Hippocampal formation (tissue), 2 donors: ENCODE measurements at places on chromosomes 12 and 14.

DNA sequence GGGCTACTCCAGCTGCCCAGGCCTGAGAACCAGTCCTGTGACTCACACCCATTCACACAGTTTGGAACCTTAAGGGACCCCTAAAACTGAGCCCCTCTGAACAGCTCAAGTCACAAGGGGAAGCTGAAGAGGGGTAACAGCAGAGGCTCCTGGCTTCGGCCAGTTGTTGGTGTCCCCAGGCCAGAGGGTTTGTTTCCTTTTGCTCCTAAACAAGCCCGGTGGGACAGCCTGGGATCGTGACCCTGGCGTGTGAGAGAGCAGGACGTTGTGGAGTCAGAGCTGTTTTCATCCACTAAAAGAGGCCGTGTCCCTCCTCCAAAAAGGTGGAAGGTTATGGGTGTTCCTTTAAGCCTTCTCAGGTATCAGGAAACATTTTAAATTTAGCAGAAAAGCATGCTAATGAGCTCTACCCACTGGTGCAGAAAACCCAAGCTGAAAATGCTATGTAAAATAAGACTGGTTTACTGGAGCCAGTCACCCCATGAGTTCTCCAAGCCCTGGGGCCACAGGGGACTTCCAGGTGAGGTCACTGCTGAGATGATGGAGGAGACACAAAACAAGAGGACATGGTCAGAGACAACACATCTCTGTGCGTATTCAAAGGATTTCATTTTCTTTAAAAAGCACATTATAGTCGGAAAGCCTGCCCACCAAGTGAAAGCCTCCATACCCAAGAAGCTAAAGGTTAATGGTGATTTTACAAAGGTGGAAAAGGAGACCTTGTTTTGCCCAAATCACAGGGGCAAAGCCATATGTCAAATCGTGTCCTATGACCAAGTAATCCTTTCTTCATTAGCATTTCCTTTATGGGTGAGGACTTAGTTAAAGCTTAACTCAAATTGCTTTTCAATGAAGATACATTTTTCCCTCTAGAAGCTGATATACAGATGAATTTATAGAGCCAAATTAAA is 14.1 kb downstream of the PRKAB1 start:
- DNase-seq, result no peak

DNA sequence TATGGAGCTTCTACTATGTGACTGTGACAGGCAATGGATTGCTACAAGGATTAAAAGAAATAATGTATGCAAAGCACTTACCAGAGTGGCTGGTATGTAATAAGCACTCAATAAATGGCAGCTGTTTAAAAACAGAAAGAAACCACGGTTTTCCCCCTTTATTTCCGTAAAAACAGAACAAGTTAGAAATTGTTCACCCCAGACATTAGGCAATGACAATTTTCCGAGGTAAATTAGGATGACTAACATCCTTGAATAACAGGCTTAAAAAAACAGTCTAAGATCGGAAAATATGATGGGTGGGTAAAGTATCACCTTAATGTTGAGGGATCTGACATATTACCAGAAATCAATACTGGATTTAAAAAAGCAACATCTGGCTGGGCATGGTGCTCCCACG is 20.9 kb upstream of the CNIH1 start:
- no peak for DNase-seq

DNA sequence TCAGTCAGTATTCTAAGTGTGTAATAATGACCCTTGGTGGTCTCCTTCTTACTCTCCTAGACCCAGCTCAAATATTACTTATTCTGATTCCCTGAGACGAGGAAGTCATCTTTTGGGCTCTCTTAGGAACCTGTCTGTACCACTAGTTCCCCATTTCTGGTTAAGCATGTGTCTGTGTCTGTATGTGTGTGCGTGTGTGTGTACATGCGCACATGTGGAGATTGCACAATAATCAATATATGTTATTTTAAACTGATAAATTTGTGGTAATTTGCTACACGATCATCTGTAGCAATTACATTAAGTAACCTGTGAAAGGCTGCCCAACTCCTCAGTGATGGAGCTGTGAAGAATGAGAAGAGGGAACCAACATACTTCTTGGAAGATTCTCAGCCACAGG is 132.2 kb downstream of the ASCL4 start:
- no peak for DNase-seq

DNA sequence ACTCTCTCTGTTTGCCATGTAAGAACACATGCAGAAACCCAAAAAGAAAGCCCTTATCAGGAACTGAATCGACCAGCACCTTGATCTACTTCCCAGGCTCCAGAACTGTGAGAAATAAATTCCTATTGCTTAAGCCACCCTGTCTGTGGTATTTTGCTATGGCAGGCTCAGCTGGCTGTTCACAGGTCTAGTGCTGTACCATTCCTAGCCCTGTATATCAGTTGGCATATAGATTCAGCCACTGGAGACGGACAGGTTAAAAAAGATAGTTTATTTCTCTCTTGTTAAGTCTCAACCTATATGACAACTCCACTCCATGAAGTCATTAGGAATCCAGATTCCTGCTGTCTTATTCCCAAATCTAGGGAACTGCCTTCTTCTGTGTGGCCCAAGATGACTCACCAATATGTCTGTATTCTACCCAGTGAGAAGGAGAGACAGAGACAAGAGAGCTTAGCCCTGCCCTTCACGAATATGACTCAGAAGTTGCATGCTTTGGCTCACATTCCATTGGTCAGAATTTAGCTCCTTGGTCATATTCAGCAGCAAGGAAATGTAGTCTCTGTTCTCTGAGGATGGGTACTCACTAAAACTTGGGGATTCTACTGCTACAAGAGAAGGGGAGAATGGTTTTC is 57.0 kb downstream of the PLEKHG7 start:
- no peak for DNase-seq

GRCh38 chr14:56183631-56184157 is 65.5 kb downstream of the PELI2 start:
- DNase-seq, result no peak

DNA sequence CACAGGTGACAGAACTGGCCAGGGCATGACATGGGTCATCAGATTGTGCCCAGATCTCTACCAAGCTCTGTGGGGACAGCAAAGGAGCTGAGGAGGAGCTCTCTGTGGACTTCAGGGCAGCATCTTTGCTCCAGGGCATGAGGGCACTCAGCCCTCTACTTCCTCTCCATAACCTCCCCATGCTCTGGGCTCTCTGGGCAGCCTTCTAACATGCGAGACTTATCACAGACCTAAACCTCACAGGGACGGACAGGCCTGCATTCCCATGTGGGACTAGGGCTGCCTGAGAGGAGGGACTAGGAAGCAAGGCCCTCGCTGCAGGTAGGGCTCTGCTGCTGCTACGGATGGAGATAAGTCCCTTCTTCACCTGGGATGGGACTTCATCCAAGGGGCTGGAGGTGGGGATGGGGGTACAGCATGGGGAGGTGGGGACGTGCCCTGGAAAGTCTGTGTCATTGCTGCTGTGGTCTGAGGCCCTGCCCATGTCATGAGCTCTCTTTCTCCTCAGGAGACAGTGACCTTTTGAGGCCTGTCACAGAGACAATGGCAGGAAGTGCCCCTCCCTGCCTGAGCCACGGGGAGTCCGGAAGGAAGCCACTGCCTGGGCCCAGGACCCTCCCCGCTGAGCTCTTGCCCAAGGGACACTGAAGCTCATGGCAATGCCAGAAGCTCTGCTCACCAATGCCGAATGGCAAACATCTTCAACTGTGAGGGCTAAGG is 44.1 kb downstream of the PITPNM2 start:
- DNase-seq, result no peak

DNA sequence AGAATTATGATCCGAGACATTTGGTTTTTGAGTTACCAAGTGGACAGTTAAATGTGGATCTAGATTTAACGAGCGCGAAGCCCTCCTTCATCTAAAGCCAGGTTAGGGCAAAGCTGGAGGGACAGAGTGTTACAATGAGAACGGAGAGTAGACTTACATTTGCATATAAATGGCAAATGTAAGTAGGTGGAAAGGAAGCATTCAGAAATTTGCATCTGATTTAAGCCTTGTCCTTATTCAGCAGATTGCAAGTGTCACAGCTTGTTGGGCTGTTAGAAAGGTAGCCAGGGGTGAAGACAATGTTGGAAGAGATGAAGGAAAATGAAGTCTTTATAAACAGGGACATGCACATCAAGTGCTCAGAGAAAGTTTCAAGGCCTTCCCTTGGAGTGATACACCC is 806.2 kb downstream of the GALC start:
- no peak for DNase-seq

GRCh38 chr12:120170631-120171030 is 23.9 kb downstream of the GCN1 start:
- no peak for DNase-seq

GRCh38 chr12:90233168-90234100 is 524.8 kb upstream of the ATP2B1 start:
- DNase-seq, result no peak
